ENCODE measurements at places on chromosomes 7 and 10.
A peak's percentile ranks its signal among the peaks of the same experiment; 100 is the strongest.

GRCh38 chr7:131905471-131905973 is 349.1 kb upstream of the PODXL start:
- no peak for DNase-seq

- DNase-seq: no peak
Measured at GRCh38 chr7:69436946-69437345, 161.3 kb upstream of the AUTS2 start.

GRCh38 chr10:6077071-6077675 is 11.7 kb upstream of the RBM17 start:
- DNase-seq: no peak

DNA sequence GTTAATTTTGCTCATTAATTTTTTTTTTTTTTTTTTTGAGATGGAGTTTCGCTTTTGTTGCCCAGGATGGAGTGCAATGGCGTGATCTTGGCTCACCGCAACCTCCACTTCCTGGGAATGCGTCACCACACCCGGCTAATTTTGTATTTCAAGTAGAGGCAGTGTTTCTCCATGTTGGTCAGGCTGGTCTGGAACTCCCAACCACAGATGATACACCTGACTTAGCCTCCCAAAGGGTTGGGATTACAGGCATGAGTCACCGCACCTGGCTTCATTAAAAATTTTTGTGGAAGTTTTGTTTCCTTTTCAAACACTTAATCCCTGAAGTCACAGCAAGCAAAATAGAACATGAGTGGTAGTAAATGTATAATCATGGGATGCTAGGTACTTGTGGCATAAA is 857.2 kb upstream of the PHF14 start:
- no peak for DNase-seq

DNA sequence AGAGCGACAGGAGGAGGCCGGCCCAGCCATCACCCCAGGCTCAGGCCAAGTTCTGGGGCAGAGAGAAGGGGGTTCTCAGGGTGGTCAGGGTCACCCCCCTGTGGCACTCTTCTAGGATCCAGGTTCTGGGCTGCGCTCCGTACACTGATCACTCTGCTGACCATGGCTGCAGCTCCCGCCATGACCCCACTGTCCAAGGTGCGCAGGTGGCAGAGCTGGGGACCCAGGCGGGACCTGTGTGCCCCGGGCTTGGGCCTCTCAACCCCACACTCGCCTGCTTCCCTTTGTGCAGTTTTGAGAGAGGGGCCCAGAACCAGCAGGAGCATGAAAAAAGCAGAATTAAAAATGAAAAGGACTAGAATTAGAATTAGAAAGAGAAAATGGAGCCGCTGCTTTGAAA is 227.1 kb downstream of the FANK1 start:
- peak; percentile 37 for DNase-seq

DNA sequence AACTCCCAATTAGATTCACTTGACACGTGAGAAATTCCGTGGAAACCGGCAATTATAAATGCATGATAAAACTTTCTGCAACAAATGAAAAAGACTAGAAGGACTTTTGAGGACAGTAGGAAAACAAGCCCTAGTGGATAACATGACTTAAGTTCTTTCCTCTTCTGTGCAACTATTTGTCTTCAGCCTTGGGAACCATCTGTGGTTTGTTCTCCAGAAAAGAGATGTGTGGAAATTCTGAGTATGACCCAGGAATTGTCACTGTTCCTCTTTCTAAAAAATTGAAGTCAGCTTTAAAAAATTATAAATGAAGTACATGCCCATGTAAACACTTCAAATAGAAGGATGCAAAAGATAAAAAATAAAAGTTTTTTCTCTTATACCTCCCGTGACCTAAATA is 128.6 kb upstream of the SVIL start:
- no peak for DNase-seq

- no peak for DNase-seq
Measured at GRCh38 chr10:43870968-43871439, 222.3 kb upstream of the ZNF32 start.

DNA sequence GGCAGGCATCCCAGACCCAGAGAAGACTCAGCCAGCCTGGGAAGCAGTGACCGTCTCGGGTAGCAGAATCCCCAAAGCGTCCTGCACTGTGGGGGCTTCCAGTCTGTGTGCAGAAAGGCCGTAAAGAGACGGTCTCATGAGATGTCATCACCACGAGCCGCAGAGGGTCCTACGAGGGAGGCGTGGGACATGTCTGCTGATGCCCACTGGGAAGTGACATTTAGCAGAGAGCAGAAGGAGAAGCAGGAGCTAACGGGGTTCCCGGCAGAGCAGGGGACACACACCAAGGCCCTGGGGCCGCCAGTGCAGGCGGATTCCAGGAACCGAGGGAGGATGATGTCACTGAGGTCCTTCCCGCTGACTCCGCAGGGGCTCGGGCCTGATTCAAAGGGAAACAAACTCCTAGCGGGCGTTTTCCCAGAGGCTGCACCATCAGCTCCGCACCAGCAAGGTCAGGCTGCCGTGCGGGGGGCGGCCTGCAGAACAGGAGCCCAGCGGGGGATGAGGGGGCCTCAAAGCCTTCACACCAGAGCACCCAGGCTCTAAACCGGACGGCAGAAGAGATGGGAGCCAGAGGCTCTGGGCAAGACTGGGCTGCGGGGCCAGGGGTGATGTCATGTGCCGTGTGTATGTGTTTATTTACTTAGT is 85.4 kb upstream of the PDGFA start:
- no peak for DNase-seq

GRCh38 chr7:109354000-109354399 is 784.3 kb downstream of the DNAJB9 start:
- no peak for DNase-seq

- no peak for DNase-seq
Measured at GRCh38 chr7:95190515-95190914, 133.8 kb downstream of the PON1 start.

GRCh38 chr7:43756368-43757072 is 2.0 kb upstream of the BLVRA start:
- DNase-seq: no peak

- DNase-seq: no peak
Measured at GRCh38 chr10:55897490-55897921, 463.6 kb downstream of the ZWINT start.

- no peak for DNase-seq
Measured at GRCh38 chr10:3963191-3963673, 178.2 kb upstream of the KLF6 start.

- DNase-seq: no peak
Measured at GRCh38 chr10:15364001-15364400, 7.1 kb downstream of the FAM171A1 start.

DNA sequence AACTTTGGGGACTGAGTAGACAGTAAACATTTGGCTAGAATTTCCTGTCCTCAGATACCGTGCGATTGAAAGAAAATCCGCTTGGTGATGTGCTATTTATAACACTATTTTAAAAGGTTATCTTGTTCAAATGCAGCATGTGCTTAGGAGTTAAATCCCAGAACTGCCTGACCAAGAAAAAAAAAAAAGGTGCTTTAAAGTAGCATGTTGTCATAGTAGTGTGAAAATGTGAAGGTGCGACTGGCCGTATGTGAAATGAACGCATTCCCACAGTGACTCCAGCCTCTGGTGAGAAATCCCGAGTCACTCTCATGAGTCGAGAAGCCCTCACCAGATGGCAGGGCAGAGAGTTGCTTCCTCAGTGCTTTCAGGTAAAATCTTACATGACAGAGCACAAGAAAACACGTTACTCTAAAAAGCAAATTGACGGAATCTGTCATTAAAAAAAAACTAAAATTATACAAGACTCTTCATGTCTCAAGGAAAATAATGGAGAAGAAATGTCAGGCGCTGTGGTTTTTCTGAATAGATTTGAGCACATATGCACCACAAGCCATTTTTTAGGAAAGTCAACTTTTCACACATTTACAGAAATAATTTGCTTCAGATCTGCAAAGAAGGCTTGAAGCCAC is 18.4 kb upstream of the KLF6 start:
- DNase-seq: no peak

GRCh38 chr7:83820641-83821040 is 171.7 kb upstream of the SEMA3E start:
- DNase-seq: no peak

GRCh38 chr10:90745565-90745964 is 112.3 kb downstream of the HTR7 start:
- DNase-seq: no peak

DNA sequence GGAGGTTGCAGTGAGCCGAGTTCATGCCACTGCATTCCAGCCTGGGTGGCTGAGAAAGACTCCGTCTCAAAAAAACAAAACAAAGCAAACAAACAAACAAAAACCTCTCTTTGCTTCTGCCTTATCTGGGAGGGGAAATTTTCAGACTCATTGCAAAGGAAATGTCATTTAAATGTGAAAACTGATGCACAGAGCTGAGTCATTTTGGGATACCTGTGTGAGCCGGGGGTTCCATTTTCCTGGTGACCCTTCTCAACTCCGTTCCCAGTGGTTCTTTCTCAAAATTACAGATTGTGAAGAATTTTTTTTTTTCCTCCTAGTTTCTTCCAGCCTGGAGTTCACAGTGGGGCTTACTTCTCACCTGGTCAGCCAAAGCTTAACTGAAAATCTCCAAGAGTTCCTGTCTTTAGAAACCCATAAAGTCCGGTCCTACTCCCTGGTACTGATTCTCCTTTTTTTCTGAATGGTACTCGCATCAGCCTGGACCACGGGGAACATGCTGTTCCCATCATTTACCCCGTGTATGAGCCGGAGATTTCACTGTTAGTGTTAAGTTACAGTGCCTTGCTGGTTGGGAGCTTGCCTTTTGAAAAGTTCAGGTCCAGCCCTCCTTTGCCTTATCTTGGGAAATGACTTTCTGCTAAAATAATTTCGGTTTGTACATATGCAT is 56.9 kb downstream of the RBM20 start:
- DNase-seq: no peak
